ENCODE measurements at places on chromosomes 1 and 21. TPM values are rescaled to one million over a fixed set of nuclear protein-coding genes. Genes with fewer than 3 reads are reported as not detected.

PADI2 gene
- total RNA-seq = not detected

RAB29 gene
- 12.4 TPM for total RNA-seq

P3R3URF gene
- total RNA-seq = not detected

RABGAP1L gene
- 37.4 TPM for total RNA-seq

LCE1C gene
- not detected for total RNA-seq

LCE3E gene
- not detected for total RNA-seq
